ENCODE measurements at places on chromosomes 11 and 22. TPM values are rescaled to one million over a fixed set of nuclear protein-coding genes. Genes with fewer than 3 reads are reported as not detected.

ART1 gene
- not detected for total RNA-seq

CRYBB2 gene
- total RNA-seq, result 0.23 TPM

FBLN1 gene
- 41.5 TPM for total RNA-seq

GDPD4 gene
- not detected for total RNA-seq

SLC25A1 gene
- 59.3 TPM for total RNA-seq

FIBP gene
- 84.4 TPM for total RNA-seq

SCUBE1 gene
- total RNA-seq, result 0.15 TPM

MMP1 gene
- 1.2 TPM for total RNA-seq

Data from A549 treated with CpdA at 1 μM for 4 hours (cell line).